ENCODE measurements at places on chromosomes 5 and 9. TPM values are rescaled to one million over a fixed set of nuclear protein-coding genes. Genes with fewer than 3 reads are reported as not detected.
A peak's percentile ranks its signal among the peaks of the same experiment; 100 is the strongest.

GRCh38 chr9:82117026-82117811, 128.6 kb downstream of the SPATA31D1 start:
- H3K27me3 ChIP-seq = no peaks in the 10 kb centered on the region
- no peaks in the 10 kb centered on the region for H3K36me3 ChIP-seq
- no peak overlapping the region for H3K4me3 ChIP-seq
- H3K4me1 ChIP-seq = no peaks in the 10 kb centered on the region

- no peaks in the 10 kb centered on the region for H3K36me3 ChIP-seq
- no peak for DNase-seq
- H3K27ac ChIP-seq = peak overlapping the region; percentile 31
- H3K27me3 ChIP-seq = no peaks in the 10 kb centered on the region
Measured at GRCh38 chr5:68193481-68194036, 22.0 kb upstream of the PIK3R1 start.

GRCh38 chr5:76104027-76104426, 20.8 kb downstream of the SV2C start:
- peak; percentile 79 for DNase-seq
- H3K4me3 ChIP-seq = no peak overlapping the region
- no peaks in the 10 kb centered on the region for H3K36me3 ChIP-seq
- H3K27ac ChIP-seq = no peak overlapping the region

GRCh38 chr9:121557581-121558447, 58.2 kb upstream of the GGTA1 start:
- H3K4me1 ChIP-seq = peaks cover 22% of the 10 kb centered on the region
- H3K36me3 ChIP-seq = no peaks in the 10 kb centered on the region
- H3K4me3 ChIP-seq = no peak overlapping the region
- peak; percentile 92 for DNase-seq
- H3K27me3 ChIP-seq = no peaks in the 10 kb centered on the region
- H3K27ac ChIP-seq = peak overlapping the region; percentile 83

DNA sequence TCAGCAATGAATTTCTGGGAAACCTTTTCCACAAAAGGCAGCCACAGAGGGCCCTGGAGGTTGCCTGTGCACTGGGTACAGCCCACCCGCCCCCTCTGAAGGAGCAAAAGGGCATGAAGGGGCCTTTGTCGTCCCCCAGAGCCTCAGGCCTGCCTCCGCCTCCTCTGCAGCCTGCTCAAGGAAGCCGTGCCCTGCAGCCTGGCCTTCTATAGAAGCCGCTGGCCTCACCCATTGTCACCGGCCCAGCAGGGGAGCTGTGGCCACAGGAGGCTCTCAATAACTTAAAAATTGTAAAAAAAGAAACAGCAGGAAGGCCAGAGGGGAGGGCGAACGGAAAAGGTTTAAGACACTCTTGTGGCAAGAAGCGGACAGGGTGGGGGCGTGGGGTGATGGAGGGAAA, 213.3 kb downstream of the IRX2 start:
- no peaks in the 10 kb centered on the region for H3K36me3 ChIP-seq
- no peak overlapping the region for H3K27ac ChIP-seq
- no peaks in the 10 kb centered on the region for H3K4me1 ChIP-seq
- H3K27me3 ChIP-seq = no peaks in the 10 kb centered on the region

DNA sequence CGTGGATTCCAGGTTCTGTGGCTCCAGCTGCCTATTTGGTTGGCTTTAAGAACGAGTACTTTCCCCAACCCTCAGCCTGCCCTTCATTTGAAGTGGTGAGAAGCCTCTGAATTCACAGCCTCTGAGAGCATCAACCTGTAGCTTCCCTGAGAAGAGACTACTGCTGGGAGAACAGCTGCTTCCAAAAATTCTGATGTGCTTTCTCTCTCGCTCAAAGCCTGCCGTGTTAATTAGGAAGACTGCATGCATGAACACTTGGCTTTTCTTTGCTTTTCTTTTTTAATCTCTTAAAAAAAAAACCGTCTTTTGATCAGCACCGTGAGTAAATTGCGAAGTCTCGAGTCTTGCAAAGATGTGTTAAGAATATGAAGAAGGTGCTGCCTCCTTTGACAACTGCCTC, 153.4 kb upstream of the MAP1B start:
- H3K36me3 ChIP-seq = no peaks in the 10 kb centered on the region
- no peak overlapping the region for H3K4me3 ChIP-seq
- no peak for DNase-seq
- H3K27ac ChIP-seq = no peak overlapping the region
- H3K27me3 ChIP-seq = no peaks in the 10 kb centered on the region

GRCh38 chr5:150945486-150945885, 40.7 kb upstream of the ZNF300 start:
- peak; percentile 3 for DNase-seq
- peaks cover 22% of the 10 kb centered on the region for H3K36me3 ChIP-seq
- H3K4me1 ChIP-seq = no peaks in the 10 kb centered on the region
- no peak overlapping the region for H3K27ac ChIP-seq
- peak overlapping the region; percentile 58 for H3K4me3 ChIP-seq
- H3K27me3 ChIP-seq = no peaks in the 10 kb centered on the region

TMEM215 gene
- total RNA-seq = not detected

FAM151B gene
- total RNA-seq = not detected

AQP7 gene
- 2.8 TPM for total RNA-seq

SMIM23 gene
- not detected for total RNA-seq

IL4 gene
- total RNA-seq = not detected

ANKRD31 gene
- total RNA-seq = 1.1 TPM
